ENCODE measurements at places on chromosomes 7 and 10.
A peak's percentile ranks its signal among the peaks of the same experiment; 100 is the strongest.

GRCh38 chr7:134850066-134850465 lies 70.6 kb downstream of the CALD1 start:
- DNase-seq, result no peak

- no peak for DNase-seq
These were observed 7.2 kb upstream of the RALA start for GRCh38 chr7:39616138-39616537.

DNA sequence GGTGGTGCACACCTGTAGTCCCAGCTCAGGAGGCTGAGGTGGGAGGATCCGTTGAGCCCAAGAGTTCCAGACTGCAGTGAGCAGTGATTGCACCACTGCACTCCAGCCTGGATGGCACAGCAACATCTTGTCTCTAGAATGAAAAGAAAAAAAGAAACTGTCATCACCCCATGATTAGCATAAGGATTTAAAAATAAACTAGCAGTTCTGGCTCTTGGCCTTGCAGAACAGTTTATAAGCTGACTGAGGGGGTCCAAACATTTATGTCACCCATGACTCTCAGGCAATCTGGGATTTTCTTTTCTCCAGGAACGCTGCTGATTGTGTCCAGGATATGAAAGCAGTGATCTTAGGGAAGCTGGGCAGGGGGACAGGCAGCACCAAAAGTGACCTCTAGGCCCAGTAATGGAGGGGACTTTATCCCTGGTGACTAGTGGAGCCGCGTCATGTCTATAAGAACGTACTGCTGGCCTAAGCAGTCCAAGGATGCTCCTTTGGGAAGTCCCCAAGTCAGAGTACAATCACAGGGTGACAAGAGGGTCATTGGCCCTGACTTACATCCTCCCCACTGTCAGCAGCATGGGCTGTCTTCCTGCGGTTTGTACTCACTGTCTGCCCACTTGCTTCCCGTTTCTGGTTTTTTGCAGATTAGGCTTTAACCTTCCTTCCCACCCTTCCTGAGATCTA lies 177.4 kb downstream of the ARHGAP12 start:
- DNase-seq, result peak; percentile 69

DNA sequence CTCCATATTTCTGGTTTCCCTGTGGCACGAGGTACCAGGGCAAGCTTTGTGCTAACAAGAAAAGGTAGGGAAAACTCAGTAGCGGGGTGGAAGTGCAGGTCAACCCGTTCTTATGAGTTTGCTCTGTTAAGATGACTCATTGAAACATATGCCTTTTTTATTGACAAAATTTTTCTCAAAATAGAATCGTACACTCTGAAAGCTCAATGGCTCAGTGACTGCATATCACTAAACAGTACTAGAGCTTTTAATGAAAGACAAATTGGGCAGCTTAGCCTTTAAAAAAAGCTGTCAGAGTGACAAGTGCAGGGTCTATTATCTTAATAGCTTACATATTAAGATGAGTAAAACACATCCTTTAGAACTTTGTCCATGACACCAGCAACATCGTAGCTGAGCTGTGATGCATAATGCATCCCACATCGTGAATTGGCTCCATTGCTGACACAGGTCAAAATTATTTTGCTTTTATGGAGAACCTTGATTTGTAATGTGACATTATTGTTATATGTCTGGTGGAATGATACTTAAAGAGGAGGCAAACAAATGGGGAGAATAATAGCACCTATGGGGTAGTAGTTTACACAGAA lies 264.4 kb downstream of the ETV1 start:
- DNase-seq, result no peak

DNA sequence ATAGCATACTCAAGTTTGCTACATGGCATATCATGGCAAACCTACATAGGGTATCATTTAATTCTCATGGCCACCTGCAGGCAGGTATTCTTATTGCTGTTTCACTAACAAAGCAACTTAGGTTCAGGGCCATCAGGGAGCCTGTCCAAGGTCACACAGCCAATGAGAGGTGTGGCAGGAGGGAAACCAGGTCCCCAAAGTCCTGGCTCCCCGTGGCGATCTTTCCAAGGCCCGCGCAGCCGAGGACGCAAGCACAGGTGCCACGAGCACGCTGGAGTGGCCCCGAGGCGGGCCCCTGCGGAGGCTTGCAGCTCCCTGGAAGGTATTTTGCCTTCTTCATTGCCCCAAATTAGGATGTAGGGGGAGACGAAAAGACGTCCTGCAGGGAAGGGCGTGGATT lies 20.8 kb downstream of the PRKAG2 start:
- DNase-seq, result no peak

DNA sequence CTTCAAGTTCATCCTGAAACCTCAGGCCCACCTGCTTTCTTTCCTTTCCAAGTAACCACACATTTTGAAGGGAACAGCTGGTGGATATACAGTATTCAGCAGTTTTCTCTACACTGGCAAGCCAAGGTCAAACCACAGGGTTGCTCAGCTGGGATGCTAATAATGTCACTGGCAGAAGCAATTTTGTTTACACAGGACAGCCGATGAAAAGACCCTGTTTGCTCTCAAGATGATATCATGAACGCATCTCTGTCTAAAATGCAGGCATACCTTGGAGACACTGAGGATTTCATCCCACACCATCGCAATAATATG lies 186.2 kb downstream of the USP6NL start:
- no peak for DNase-seq

GRCh38 chr7:127928852-127929251 lies 102.4 kb downstream of the LRRC4 start:
- DNase-seq, result no peak

DNA sequence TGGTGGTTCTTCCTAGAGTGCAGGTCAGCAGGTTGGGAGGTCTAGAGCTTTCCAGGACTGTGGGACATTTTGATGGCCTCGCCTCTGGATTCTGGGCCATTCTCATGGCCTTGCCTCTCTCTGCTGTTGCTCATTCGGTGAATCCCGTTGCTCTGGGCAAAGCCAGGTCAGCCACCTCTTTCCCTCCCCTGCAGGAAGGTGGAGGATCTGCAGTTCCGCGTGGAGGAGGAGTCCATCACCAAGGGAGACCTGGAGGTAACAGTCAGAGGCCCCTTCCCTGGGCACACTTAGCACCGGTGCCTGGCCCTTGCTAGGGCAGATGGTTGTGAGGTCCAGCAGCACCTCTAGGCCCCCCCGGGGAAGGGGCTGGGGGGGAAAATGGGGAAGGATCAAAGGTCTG lies 74.9 kb downstream of the CLIP2 start:
- DNase-seq, result no peak

- no peak for DNase-seq
These were observed 219.3 kb downstream of the SKAP2 start for GRCh38 chr7:26645121-26645520.

- no peak for DNase-seq
These were observed 9.4 kb downstream of the NODAL start for GRCh38 chr10:70432101-70432500.

DNA sequence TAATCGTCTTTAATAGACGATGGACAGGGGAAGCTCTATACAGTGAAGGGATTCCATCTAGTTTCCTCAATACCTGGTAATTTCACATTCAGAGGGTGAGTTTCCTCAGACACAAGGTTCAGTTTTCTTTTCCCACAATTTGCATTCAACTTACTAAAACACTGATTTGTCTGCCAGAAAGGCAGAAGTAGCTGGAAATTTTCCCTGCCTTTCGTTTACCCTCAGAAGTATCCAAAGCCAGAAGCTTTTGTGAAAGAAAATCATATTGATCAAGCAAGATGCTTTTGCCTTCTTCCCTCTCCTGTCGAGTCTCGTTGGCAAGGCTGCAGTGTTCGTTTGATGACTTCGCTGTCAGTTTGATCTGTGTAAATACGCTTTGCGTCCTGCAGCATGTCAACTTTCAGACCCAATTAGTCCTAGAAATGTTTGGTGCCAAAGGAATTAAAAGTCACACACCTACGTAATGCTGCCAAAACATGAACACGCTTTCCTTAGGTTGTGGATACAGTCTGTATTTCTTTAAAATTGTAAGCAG lies 631.9 kb upstream of the FOXK1 start:
- no peak for DNase-seq

GRCh38 chr7:37683246-37684120 lies at the start of gene GPR141:
Gene GPR141, plus strand, starts transcription at chr7:37683766. Its CDS starts 56,628 bp downstream, at chr7:37740394.
- DNase-seq, result peak; percentile 29

GRCh38 chr7:130758429-130759056 lies 24.5 kb upstream of the KLF14 start:
- no peak for DNase-seq

- peak; percentile 44 for DNase-seq
These were observed 29.4 kb upstream of the AMPH start for GRCh38 chr7:38660427-38661099.

GRCh38 chr10:86343761-86344160 lies 22.8 kb downstream of the GRID1 start:
- no peak for DNase-seq

DNA sequence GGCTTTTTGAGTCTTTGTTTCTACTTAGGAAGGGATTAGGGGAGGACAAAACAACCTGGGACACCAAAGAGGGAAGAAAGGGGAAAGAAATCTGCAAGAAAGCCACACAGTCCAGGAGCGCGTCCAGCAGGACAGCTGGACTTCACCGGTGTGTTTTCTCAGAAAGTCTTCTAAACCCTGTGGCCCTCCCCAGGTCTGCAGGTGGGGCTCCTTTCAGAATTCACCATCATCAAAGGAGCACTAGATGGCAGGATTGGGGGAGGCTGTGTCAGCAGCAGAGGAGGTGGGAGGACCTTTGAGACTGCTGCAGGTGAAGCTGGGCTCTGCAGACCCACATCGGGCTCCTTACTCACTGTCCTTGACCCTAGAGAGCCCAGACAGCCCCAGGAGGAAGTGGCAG lies 13.9 kb upstream of the DRGX start:
- no peak for DNase-seq

- DNase-seq, result no peak
These were observed 122.9 kb downstream of the LYZL1 start for GRCh38 chr10:29411666-29412315.

GRCh38 chr7:44059219-44060090 lies 5.9 kb downstream of the PGAM2 start:
- DNase-seq, result peak; percentile 73

GRCh38 chr10:121525251-121526134 lies 72.8 kb downstream of the FGFR2 start:
- no peak for DNase-seq

GRCh38 chr10:100528921-100529474 lies 673 bp downstream of the NDUFB8 start:
- no peak for DNase-seq

DNA sequence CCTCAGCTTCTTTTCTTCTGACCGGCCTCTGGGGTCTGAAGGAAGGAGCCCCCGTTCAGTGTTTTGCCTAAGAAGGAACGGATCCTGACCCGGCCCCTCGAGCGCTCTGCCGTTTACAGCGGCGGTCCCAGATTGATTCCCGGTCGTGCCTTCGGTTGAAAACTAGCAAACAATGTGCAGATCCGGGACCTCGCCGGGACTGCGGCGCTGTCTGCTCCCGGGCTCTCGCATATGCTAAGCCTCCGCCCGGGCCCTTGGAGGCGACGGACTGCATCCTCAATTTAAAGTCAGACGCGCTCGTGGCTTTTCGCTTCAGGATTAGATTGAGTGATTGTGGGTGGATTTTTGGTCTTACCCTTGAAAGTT lies 559 bp downstream of the DBF4 start:
- peak; percentile 39 for DNase-seq

DNA sequence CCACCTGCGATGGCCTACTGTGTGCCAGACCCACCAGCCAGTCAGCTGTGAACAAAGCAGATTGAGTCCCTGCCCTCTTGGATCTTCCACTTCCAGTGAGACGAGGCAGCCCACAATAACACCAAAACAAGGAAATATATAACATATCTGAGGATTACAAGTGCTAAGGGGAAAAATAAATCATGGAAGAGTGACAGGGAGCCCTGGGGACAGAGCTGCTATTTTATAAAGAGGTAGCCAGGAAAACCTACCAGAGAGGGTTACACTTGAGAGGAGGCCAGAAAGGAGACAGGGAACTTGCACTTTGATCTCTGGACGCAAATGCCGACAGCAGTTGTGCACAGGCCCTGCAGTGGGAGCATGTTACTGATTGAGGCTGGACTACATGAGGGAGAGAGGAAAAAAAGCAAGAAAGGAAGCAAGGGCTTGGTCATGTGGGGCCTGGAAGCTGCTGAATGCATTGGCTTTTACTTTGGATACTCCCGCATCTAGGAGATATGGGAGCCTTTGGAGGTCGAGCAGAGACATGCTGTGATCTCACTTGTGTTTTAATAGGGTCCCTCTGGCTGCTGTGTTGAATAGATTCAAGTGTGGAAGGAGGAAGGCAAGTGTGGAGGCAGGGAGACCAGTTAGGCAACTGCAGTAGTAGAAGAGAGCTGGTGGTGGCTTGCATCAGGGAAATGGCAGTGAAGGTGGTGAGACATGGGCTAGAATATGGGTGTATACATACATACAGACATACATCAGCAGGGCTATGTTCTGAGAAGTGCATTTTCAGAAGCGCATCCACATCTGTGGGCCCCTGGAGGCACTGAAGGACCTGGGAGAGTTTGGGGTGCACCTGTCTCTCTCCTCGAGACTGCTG lies 26.2 kb downstream of the MINDY4 start:
- DNase-seq, result no peak

DNA sequence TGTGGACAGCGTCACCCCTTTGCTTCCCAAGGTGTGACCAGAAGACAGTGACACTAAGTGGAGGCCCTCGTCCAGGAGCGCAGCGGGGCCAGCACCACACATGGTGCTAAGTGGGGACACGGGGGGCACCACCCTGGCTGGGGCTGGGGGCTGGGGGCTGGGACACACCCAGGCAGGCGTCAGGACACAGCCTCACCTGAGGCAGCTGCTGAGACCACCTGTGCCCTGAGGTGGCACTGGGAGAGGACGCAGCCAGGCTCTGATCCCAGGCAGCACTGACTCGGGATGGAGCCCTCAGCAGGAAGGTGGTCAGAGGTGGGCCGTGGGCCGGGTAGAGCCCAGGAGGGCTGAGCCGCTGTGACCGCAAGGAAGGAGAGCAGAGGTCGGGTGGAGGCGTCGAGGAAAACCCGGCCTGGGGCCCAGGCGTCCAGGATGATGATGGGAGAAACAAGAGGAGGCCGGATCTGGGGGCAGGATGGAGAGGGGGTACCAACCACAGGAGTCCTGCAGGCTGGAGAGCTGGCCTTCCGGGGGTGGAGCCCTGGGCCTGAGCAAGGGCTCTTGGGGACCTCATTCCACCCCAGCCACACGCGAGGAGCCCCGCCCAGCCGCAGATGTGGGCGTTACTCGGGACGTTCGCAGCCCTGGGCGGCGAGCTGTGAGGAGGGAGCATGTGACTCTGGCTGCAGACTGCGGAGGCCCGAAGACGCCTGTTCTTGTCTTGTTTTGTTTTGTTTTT lies 22.5 kb downstream of the LRRC27 start:
- no peak for DNase-seq

- no peak for DNase-seq
These were observed 26.9 kb upstream of the BPGM start for GRCh38 chr7:134619627-134620331.

- no peak for DNase-seq
These were observed 16.8 kb downstream of the CLRN3 start for GRCh38 chr10:127875916-127876315.

DNA sequence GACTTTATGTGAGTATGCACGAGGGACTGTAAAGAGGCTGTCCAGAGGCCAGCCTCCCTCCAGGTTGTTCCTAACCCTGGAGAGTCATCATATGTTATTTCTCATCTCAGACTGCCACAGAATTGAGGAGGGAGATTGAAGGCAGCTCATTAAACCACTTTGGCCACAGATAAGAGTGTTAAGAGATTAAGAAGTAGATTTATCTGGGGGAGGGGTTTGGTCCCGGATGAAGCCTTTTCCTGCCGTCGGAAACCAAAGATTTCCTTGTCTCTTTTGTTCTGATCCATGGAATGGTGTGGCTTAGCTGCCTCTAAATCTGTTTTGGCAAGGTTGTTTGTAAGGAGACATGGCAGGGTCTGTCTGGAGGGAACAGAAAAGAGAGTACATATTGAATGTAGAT lies 338.8 kb downstream of the AUTS2 start:
- DNase-seq, result no peak

GRCh38 chr7:107836237-107837144 lies 33.5 kb upstream of the SLC26A3 start:
- DNase-seq, result no peak
